Erythroblast (primary cell): ENCODE measurements at places on chromosomes 3 and 15.

- no peak for DNase-seq
Measured at GRCh38 chr3:159432682-159433340, 555.8 kb upstream of the IL12A start.

- DNase-seq: no peak
Measured at GRCh38 chr3:134074790-134075567, 45.3 kb upstream of the SLCO2A1 start.

GRCh38 chr15:29805043-29805707, 17.1 kb downstream of the TJP1 start:
- no peak for DNase-seq

- no peak for DNase-seq
Measured at GRCh38 chr3:6301626-6302025, 559.3 kb upstream of the GRM7 start.

- no peak for DNase-seq
Measured at GRCh38 chr3:15631426-15632211, 30.1 kb downstream of the BTD start.

- DNase-seq: no peak
Measured at GRCh38 chr3:42274266-42274665, 8.3 kb upstream of the CCK start.

DNA sequence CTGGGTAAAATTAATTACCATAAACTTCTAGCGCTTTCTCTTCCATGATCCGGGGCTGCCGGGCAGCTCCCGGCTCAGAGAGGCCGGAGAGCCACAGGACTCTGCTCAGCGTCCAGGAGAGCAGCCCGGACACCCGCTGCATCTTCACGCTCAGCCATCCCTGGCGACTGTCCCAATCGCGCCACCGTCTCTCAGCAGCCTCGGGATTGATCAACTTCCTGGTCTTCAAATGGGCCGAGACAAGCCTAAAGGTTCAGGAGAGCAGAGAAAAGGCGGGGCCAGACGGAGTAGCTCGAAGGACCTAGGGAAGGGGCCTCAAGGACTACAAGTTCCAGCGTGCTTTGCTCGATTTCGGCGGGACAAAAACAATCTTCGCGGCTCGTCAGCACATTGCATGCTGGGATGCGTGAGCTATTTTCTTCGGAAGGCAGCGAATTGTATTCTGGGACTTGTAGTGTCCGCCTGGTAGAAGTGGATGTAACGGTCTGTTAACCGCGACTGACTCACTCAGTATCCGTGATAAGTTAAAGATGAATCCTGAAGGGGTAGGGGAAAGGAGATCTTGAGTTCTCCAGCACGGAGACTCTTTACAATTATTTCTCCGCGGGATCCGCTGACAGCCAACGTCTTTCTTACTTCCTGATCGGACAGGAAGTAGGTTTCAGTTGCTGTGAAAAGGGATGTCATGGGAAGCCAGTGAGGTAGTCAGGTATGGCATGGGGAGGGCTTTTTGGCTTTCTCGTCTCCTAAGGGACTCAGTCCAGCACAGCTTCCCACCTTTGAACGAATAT, at the start of gene CIAO2A:
Gene CIAO2A (minus strand): TSS at position 212 of the 791 bp plus-strand sequence. CDS start 70 bp downstream, at position 142.
- peak; percentile 99 for DNase-seq

DNA sequence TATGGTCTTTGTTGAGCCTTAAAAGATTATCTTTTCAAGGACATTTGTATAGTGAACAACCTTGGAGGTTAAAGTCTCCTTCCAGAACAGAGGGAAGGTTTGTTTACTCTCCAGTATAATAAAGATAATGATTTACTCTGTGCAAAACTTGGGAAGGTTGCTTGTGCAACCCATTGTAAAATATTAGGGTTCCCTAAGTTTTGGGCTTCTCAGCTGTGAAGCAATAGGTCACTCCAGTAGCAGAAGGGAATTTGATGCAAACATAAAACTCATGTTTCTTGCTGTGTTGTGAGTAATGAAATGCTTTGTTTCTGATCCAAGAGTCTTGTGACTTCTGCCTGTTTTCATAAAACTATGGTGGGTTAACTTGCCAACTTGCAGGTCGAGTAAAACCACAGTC, 177.5 kb downstream of the SUCNR1 start:
- DNase-seq: no peak

DNA sequence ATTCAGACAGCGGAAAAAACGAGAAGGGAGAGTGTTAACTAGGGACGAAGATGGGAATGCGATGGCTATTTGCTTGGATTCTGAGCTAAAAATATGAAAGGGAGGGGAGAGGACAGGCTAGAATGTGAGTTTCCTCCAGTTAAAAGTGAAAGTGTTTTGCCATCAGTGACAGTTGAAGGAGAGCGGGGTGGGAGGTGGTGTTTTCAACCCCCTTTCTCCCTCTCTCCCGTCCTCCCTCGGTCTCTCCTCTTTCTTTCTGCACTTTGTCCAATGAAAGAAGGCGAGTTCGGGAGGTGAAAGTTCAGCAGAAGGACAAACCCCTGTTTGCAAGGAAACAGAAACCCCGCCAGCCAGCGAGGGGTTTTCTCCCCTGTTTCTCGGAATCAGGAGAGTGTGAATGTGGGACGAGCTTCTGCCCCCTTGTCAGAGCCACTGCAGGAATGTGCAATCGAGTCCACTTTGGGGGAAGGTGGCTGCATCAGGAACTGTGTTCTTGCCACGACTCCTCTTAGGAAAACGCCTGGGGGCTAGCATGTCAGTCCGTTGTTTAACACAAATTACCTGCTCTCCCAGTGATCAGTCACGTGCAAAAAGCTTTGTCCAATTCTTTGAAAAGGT, 975 bp upstream of the FOXP1 start:
- peak; percentile 78 for DNase-seq

DNA sequence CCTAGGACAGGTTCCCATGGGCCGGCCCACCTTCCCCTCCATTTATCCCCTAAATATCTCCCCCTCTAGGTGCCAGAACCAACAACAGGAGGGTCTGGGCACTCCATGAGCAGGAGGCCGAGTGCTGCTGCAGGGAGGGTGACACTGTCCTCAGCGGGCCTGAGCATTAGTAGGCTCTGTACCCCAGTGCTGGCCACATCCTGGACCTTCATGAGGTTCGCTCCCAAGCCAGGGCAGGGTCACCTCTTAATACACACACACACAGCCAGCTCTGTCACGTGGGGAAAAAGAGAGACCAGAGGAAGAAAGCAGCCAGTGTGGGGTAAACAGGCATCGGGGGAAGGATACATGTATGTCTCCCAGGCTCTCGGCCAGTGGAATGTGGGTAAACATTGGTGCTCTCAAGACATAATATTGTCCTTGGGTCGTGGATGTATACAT, 27.9 kb upstream of the SEMA3F start:
- DNase-seq: no peak

DNA sequence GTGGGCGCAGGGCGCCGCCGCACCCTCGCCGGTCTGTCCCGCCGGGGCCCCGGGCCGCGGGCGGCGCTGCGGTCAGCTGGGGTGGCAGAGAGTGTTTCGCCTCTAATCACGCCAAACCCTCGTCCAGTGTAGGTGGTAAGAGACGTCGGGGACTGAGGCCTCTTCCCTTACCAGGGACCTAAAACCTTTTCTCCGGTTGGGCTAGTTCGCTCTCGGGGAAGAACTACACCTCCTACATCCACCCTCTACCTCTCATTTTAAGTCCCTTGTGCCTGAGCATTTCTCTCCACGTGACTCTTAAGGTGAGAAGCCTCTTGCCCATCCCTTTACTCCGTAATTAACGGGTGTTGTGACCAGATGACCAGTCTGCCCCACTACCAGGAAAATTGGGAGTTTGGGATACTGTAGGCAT, 520 bp downstream of the TMEM42 start:
- DNase-seq: no peak

DNA sequence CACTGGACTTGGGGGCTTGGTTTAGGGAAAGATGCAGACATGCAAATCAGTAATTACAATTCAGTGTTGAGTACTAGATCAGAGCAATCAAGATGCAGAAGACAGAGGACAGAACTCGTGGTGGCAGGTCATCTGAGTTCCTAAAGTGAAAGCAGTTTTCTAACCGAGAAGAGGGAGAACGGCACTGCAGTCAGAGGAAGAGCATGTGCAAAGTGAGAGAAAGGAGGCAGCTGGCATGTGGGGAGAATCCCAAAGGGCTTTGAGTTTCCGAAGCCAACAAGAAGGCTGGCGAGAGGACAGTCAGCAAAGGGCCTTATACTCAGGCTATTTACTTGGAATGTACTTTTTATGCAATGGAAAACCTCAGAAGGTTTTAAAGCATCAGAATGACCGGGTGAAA, 87.0 kb downstream of the ANP32A start:
- peak; percentile 32 for DNase-seq

GRCh38 chr3:171256445-171257250, 203.6 kb downstream of the TNIK start:
- DNase-seq: no peak

DNA sequence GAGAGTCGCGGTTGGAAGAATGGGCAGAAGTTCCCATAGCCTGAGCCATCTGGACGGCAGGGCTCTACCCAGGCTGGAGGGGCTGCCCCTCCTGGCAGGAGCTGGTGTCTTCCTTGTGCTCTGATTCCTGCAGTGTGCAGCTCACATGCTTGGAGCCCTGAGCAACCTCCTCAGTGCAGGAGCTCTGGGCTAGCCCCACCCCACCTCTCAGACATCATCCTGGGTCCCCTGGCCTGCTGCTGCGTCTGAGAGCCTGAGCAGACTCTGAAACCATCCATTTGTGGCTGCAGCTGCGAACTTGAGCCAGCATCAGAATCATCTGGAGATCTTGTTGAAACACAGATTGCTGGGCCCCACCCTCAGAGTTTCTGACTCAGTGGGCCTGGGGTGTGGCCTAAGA, 42.8 kb downstream of the POMGNT2 start:
- DNase-seq: no peak

- DNase-seq: no peak
Measured at GRCh38 chr3:54755756-54756155, 172.1 kb downstream of the LRTM1 start.

- DNase-seq: peak; percentile 74
Measured at GRCh38 chr3:177050501-177051237, 146.6 kb downstream of the TBL1XR1 start.

DNA sequence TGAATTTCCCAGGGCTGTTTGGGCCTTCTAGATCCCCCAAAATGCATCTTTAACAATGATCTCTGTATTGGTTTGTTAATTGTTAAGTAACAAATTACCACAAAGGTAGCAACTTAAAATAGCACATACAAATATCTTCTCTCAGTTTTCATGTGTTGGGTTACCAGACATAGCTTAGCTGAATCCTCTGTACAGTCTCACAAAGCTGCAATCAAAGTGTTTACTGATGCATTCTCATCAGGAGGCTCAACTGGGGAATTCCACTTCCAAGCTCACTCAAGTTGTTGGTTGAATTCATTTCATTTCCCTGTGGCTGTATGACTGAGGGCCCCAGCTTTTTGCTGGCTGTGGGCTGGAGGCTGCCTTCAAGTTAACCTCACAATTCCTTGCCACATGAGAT, 297.6 kb downstream of the RPLP1 start:
- DNase-seq: no peak

GRCh38 chr15:36468746-36469145, 110.7 kb upstream of the CDIN1 start:
- DNase-seq: no peak

- DNase-seq: no peak
Measured at GRCh38 chr15:38885471-38885952, 320.9 kb upstream of the RASGRP1 start.

GRCh38 chr15:87549296-87549695, 707.2 kb downstream of the NTRK3 start:
- DNase-seq: no peak

GRCh38 chr3:123449997-123450604, 1.2 kb upstream of the ADCY5 start:
- DNase-seq: no peak

DNA sequence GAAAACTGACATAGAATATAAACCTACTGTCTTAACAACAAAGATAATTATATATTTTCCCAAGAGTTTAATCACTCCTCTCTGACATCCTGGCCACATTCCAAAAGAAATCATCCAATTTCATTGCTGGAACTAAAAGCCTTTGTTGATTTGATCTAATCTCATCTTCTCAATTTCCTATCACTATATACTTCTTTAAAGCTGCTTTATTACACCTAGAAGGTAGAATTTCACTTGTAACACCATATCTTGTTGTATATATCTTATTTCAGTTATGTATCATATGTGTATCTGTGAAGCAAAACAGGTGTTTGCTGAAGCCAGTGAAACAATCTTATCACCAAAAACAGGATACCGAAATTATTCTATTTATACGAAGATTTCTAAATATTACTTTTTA, 740.2 kb downstream of the ROBO1 start:
- no peak for DNase-seq

DNA sequence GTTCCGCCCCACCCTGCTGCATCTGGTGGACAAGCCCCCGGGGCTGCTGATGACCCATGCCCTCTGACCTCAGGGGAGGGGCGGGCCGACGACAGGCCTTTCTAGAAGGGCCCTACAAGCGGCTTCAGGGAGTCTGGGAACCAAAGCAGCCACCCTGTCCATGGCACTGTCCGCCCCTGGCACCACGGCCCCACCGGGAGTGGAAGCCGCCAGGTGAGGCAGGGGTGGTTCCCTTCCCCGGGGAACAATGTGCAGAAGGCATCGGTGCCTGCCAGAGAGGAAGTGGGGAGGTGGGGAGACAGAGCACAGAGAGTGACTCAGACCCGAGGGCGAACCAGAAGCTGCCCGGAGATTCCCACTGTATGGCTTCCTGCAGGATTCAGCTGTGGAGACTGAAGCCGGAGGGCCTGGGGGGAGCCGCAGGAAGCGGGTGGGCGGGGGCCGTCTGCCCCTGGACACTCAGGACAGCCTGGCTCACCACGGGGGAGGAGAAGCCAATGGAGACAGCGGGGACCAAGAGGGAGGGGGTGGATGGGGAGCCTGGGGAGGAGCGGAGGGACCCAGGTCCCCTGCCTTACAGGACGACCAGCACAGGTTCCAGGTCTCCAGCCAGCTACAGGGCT, 134.0 kb downstream of the TPRA1 start:
- DNase-seq: no peak

DNA sequence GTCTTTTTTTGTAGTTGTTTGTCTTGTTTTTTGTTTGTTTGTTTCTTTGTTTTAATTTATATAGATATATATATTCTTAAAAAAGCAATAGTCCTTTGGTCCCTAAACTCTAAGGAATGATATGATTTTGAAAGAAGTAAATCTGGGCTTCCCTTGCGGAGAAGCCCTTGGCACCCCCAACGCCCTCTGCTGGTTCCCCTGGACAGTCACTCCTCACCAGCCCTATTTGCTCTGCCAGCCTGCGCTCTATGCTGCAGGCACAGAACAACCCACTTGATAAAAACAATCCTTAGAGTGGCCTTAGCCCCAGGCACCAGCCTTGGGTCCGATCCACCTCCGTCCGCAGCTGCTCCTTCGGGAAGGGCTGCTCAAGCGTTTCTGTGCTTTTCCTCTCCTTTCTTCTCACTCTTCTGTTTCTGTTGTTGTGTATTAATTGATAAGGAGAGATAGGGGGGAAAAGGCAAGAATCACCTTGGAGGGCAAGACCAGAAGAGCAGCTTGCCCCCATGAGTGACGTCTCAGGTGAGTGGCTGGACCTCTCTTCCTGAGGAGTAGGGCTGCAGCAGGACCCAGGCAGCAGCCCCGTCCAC, 13.7 kb upstream of the PARP6 start:
- peak; percentile 32 for DNase-seq
